ENCODE measurements at places on chromosomes 16 and 17.

- no peak for DNase-seq
Observed at GRCh38 chr17:49992933-49993422, 2.0 kb downstream of the DLX3 start.

GRCh38 chr17:57555636-57556175 is 189.4 kb downstream of the CCDC182 start:
- no peak for DNase-seq

- DNase-seq: peak; percentile 88
Observed at GRCh38 chr17:75261336-75262111, at the start of the genes GGA3 and MRPS7. Gene GGA3 (minus strand): TSS chr17:75261606. CDS start chr17:75261587, 19 bp downstream. Gene MRPS7 (plus strand): TSS chr17:75261879. CDS start chr17:75261901, 22 bp downstream.

- peak; percentile 51 for DNase-seq
Observed at GRCh38 chr17:74454197-74455024, 12.0 kb upstream of the CD300A start.
